ENCODE measurements at places on chromosomes 5 and 9. TPM values are rescaled to one million over a fixed set of nuclear protein-coding genes. Genes with fewer than 3 reads are reported as not detected.

Gene FOXD1
- not detected for polyA plus RNA-seq

Gene FYB1
- 342 TPM for polyA plus RNA-seq

Gene PAEP
- polyA plus RNA-seq = not detected

Gene IARS1
- 48.5 TPM for polyA plus RNA-seq

- DNase-seq = no peak
Measured at GRCh38 chr5:39604491-39604890, 179.7 kb upstream of the DAB2 start.

DNA sequence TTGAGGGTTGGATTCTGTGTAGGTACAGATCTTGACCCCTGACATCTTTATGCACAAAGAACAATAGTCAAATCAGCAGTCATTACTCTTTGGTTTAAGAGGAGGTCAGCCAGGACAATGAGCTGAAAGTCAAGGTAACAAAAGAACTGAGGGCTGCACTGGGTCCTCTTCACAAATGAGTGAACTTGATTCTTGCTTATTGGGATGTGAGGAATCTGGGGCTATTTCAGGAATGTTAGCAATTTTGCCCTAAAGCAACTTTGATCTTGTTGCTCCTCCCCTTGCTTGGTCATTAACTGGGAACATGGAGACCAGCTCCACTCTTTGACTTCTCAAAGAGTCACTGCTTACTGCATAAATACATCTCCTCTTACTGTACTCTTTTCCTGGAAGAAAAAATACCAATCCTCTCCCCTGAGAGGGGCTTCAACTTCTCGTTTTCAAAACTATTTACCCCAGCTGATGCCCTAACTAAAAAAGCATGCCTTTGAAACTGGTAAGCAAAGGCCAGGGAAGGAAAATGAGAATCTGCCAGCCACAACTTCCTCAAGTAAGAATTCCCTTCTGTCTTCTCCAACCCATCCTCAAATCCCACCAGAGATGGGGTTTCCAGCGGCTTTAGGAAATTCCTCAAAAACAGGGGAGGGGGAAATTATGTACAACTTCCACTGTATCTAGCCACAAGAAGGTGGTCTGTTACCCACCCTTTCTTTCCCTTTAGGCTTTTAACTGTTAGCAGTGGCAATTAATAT lies 368.3 kb downstream of the ENC1 start:
- no peak for DNase-seq

DNA sequence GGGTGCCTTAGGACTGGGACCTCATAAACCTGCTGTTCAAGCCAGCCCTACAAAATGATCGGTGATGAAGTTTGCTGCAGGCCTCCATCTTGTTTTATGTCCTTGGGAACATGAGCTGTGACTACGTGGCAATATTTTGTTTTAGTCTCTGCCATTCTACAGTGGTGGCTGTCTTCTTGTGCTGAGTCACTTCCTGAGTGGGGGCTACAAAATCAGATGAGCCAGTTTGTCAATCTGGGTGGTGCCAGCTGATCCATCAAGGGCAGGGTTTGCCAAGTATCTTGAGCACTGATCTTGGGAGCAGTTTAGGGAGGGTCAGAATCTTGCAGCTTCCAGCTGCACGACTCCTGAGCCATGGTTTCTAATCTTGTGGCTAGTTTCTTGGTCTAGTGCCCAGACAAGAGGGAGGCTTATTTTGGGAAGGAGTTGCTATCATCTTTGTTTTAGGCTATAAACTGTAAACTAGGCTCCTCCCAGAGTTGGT lies 94.7 kb downstream of the YTHDC2 start:
- no peak for DNase-seq

- DNase-seq = no peak
Measured at GRCh38 chr5:150341331-150341730, 16.2 kb upstream of the TCOF1 start.

DNA sequence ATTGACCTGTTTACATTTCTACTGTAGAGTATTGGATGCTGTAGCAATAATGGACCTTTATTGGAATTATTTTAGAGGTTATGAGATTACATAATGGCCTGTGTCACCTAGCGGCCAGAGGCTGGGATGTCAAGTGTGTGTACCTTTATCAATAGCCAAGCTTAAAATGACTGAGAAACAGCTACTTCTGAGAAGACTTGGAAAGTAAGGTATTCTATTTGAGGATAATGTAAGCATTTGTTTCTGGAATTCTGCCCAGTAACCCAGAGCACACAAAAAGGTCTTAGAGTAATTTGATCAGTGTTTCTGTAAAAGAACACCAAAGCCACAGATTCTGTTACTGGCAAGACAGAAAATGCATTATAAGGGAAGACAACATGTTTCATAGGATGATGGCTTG lies 116.8 kb downstream of the MACIR start:
- DNase-seq = no peak

- DNase-seq = no peak
Measured at GRCh38 chr5:179595916-179596315, 27.6 kb downstream of the HNRNPH1 start.

DNA sequence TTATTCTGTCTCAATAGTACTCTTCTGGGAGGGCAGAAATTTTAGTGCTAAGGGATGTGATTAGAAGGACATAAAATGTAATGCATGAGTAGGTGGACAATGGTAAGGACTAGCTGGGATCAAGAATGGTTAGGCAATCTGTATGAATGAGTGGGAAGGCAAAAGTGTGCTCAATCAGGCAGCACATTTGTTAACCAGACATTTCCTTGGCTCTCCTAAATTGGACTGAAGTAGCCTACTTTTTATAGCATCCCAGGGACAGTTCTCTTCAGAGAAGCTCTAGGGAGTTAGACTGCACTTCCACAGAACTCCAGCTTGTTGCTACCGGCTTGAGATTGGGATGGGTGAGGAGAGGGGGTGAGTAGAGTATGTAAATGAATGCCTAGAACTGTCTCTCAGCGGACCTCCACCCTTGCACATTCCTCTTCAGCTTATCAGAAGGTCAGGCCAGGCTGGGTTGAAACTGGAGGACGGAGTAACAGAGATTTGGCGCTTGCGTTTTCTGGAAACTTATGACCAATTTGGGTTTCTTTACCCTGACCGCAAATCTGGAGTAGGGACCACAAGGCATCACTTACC lies 19.0 kb upstream of the ARL14EPL start:
- DNase-seq = no peak

GRCh38 chr5:117261948-117262571 lies 687.4 kb upstream of the SEMA6A start:
- no peak for DNase-seq

GRCh38 chr9:107481035-107481434 lies 8.5 kb downstream of the KLF4 start:
- DNase-seq = no peak

DNA sequence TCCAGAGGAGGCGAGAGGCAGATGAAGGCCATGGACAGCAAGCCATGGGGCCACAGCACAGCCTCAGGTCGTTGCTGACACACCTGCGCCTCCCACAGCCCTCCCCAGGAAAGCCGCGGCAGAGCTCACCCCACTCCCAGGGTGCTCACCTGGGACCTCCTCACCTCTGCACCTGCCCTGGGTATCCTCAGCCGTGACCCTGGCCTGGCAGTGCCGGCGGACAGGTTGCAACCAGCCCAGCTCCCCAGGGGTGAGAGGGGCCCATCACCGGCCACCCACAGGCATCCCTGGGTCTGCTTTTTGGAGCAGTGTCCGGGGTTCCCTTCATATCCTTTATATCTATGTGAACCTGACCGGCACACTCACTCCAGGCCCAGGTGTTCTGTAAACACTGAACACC lies 30.4 kb upstream of the FCN1 start:
- DNase-seq = no peak

- no peak for DNase-seq
Measured at GRCh38 chr5:157214861-157215513, 34.3 kb downstream of the ITK start.

GRCh38 chr5:6322163-6322713 lies 56.1 kb downstream of the MED10 start:
- DNase-seq = no peak

DNA sequence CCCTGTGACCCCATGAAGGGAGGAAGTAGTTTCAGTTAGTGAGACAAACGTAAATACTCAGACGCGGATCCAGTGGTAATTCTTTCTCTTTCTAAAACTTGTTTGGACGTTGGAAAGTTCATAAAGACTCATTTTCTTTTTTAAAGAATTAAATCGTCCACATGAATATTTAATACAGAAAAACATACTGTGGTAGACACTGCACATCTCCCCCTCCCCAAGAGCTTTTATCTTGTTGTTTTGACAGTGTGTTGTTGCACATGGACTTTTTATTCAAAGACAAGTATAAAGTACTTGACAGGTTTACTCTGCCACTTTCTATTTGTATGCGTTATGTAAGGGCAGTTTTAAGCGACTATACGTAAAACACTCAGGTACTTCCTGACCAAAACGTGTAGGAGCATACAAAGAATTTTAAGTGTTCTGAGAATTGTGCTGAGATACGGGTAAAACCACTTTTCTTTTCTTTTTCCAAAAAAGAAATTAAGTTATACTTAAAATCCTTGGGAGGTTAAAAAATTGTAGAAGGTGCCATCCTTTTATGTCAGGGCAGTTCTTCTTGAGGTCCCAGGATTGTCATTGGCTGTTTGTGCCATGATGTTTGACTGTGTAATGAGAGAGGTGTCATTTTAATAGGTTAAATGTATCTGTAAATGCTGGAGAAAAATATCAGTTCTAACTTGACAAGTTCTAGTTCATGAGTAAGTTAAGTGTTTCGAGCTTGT lies 1.3 kb downstream of the NIPBL start:
- DNase-seq = peak; percentile 51

DNA sequence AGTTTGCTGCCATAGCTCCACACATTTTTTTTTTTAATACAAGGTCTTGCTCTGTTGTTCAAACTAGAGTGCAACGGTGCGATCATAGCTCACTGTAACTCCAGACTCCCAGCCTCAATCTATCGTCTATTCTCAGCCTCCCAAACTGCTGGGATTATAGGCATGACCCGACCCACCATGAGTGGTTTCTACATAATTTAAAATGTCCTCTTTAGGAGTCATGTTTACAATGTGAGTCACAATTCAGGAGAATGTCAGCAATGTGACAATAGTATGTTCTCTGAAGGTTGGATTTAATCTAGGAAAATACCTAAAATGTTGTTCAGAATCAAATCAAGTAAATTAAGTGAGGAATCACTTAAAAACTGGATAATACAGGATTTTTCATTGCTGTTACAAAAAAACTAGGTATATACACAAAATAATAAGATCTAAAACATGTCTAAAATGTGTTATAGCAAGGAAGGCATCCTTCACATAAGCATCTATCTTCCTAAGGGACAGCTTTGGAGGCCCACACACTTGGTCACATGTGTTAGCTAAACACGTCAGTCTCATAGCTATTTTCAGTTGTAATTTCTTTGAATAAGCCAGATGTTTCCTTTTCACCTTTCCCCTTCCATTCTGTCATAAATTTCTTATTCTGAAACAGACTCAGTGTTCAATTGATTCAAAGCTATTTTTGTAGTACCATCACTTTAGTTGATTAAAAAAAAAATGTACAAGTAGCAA lies 30.0 kb upstream of the ELAVL2 start:
- no peak for DNase-seq

- no peak for DNase-seq
Measured at GRCh38 chr5:34038390-34038789, 4.6 kb downstream of the C1QTNF3 start.

GRCh38 chr5:15285901-15286583 lies 213.9 kb upstream of the FBXL7 start:
- no peak for DNase-seq

DNA sequence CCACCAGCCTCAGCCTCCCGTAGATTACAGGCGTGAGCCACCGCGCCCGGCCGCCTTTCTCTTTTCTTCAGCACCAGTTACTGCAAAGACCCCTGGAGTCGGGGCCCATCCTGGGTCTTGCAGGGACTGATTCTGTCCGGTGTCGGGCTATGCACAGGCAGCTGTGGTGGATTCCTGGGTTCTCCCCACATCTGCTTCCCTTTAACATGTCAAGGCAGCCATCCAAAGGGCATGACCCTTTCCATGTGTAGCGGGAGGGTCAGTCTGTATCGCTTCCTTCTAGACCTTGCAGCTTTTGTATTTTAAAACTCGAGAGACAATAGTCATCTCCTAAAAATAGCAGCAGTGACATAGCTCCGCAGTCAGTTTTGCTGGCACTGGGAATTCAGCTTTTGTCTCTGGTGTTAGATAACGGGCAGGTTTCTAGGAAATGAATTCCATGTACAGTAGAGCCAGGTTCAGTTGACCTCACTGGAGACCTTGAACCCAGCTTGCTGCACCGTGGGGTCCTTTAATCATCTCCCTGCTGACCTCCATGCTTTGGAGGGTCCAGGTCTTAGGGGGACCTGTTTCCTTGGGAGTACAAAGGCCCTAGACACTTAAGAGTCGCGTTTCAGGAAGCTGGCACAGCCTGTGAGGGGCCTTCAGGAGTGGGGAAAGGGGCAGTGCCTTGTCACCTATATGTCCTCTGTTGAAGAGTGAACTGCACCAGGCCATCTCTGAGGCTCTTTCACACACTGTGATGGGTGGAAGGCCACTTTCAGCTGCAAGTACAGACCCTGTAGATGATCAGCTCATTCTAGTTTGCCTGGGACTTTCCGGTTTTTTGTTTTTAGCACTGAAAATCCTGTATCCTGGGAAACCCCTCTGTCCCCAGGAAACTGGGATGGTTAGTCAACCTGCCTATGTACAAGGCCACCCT lies 13.8 kb downstream of the ANKRD33B start:
- no peak for DNase-seq

DNA sequence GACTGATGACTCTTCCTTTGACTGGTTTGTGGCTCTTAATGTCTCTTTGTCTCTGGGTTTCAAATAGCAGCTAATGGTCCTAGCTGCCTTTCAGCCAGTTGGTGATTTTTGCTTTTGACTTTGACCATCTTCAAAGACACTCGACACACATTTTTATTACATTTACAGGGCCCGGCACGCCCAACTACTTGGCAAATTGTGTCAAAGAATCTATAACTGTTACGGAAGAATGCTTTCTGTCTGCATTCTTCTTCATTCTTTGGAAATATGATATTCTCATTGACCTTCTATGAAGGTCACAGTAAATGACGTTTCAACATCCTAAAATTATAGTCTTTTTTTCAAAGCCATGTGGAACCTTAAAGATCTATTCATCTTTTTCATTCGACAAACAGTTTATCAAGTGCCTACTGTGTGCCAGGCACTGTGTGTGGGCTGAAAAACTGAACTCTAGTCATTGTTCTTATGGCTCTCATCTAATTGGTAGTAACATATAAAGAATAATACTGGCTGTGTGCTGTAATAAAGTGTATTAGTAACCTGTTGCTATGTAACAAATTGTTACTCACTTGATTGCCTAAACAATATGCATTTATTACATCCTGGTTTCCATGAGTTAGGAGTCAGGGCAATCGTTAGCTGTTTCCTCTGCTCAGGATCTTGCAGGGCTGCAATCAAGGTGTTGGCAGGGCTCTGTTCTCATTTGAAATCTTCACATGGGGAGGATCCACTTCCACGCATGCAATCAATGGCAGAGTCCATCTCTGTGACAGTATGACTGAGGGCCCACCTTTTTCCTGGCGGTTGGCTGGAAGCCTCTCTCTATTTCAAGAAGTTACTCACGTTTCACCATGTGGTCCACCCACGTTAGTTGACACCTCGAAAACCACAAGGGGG lies 7.0 kb upstream of the WHRN start:
- DNase-seq = no peak
